ENCODE measurements at places on chromosomes 13 and 19.

GRCh38 chr13:19179916-19180315 lies 1.7 kb downstream of the TUBA3C start:
- DNase-seq, result no peak

GRCh38 chr19:5615756-5616327 lies 6.7 kb downstream of the SAFB2 start:
- no peak for DNase-seq

DNA sequence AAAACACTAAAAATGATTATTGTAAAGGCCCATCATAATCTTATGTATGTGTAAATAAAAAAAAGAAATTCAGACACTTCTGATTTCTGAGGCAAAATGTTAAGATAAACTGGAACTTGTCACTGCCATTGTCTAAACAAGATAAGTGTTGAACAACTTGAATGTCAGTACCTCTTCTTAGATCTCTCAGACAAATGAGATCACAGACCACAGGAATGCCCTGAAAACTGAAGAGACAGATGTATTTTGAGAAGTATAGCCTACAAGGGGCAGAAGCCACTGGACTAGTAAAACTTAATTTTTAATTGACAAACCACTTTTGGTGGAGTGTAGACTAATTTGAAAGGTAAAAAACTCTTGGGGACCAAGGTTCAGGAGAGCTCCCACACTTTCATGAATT lies 375.5 kb upstream of the SLITRK5 start:
- no peak for DNase-seq

- DNase-seq, result no peak
Measured at GRCh38 chr13:20814224-20814910, 40.6 kb upstream of the EEF1AKMT1 start.

GRCh38 chr13:110471833-110472162 lies 89.7 kb downstream of the RAB20 start:
- peak; percentile 95 for DNase-seq

DNA sequence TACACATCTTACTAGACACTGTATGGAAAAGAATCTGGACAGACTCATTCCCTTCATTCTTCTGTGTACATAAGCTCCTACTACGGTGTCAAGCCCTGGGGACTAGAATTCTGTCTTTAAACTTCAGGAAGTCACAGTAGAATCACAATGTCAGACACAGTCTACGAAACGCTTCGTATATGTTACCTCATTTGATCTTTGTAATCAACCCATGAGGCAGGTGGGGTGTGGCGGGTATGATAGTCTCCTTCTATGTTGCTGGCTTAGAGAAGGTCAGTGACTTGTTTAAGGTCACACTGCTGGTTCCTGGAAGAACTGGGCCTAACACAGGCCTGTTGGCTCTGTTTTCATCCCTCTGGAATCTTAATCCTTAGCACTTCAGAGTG lies 32.2 kb upstream of the TPT1 start:
- DNase-seq, result no peak

DNA sequence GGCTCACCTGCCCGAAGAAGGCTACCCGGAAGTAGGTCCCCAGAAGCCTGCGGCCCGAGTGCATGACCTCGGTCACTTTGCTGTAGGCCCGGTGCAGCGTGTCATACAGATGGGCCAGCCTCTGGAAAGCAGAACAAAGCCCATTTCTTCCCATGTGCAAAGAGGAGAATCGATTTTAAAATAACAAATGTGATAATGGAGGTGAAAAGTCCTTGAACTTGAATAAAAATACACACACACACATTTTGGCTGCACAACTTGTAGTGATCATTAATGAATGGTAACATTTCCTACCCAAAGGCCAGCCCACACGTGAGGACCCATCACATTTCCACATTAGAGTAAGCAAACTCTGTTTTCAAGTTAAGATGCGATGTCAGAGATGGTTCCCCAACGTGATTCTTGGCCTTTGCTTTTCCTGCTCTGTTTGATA lies 56.9 kb upstream of the SLC15A1 start:
- no peak for DNase-seq

DNA sequence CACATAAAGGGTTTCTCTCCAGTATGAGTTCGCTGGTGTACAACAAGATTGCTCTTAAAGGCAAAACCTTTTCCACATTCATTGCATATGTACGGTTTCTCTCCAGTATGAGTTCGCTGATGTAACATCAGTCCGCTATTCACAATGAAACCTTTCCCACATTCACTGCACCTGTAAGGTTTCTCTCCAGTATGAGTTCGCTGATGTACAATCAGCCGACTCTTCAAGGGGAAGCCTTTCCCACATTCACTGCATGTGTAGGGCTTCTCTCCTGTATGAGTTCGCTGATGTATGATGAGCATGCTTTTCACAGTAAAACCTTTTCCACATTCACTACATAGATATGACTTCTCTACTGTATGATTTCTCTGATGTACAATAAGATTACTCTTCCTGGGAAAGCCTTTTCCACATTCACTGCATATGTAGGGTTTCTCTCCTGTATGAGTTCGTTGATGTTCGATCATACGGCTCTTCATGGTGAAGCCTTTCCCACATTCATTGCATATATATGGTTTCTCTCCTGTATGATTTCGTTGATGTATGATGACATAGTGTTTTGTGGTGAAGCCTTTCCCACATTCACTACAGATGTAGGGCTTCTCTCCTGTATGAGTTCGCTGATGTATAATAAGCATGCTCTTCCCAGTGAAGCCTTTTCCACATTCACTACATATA lies 6.0 kb upstream of the ZNF614 start:
- no peak for DNase-seq

GRCh38 chr13:72431981-72432682 lies 295.3 kb downstream of the MZT1 start:
- DNase-seq, result no peak

DNA sequence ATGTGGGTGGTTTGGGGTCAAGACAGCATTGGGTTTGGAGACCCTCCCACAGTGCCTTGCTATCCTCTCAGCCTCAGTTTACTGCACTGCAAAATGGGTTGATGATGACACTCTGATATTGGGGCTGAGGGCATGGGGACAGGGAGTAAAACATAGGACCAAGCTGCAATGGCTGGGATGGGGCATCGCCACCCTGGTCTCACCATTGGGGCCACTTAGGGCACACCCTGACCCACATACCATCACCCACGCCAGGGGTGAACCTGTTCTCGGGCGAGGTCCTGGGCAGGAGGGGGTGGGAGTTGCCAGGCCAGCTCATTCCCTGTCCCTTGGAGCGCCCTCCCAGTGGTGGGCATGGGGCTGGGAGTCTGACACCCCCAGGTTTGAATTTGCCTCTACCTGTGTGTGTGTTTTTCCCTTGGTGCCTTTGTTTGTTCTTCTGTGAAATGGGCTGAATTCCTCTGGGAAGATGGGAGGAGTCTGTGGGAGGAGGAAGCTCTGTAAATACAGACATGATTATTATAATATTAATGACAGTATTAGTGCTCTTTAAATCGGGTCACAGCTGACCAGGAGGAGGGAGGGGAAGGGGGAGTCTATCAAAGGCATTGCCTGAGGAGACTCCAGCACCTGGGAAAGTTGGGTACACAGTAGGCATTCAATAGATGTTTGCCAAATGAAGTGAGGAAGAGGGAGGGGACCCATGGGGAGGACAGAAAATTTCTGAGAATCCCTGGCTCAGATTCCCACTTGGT lies 2.2 kb upstream of the FCHO1 start:
- no peak for DNase-seq

GRCh38 chr19:41570639-41571112 lies 5.3 kb upstream of the CEACAM21 start:
- DNase-seq, result peak; percentile 7

DNA sequence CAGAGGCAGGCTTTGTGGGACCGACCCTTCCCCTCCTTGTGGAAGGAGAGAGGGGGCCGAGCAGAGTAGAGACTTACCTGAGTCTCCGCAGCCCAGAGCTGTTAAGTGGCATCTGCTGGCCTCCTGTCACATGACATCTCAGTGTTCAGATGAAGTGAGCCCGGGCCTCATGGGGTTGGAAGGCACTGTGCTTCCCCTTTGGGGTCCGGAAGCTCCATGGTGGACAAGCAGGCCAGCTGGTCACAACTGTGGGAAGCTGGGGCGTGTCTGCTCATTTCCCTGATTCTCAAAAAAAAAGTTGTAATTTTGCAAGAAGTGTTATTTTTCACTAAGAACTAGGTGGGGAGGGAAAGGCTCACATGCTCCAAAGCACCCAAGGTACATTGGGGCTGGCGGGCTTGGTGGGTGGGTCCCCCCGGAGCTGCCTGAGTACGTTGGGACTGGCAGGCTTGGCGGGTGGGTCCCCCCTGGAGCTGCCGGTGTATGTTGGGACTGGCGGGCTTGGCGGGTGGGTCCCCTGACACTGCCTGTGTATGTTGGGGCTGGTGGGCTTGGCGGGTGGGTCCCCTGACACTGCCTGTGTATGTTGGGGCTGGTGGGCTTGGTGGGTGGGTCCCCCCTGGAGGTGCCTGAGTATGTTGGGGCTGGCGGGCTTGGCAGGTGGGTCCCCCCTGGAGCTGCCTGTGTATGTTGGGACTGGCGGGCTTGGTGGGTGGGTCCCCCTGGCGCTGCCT lies 18.2 kb upstream of the DCUN1D2 start:
- DNase-seq, result no peak

- no peak for DNase-seq
Measured at GRCh38 chr13:20877902-20878301, 24.6 kb downstream of the XPO4 start.

DNA sequence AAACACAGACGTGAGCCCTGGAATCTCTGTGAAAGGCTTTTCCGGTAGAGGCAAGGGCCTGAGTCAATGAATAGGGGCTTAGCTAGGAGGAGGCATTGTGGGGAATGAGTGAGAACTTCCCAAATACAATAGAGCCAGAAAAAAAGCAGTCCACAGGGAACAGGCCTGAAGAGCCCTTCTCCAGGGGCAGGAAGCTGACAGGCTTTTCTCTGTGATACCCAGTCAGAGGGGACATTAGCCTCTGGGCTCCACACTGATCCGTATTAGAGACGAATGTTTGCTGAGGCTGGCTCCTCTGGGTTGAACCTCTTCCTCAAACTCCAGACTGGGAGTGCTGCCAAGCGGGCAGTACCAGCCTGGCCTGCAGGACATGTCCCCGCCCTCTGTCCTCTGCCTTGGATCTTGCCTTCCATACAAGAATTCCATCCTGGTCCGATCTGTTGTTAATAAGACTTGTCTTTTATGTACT lies 2.3 kb downstream of the DHRS12 start:
- no peak for DNase-seq

DNA sequence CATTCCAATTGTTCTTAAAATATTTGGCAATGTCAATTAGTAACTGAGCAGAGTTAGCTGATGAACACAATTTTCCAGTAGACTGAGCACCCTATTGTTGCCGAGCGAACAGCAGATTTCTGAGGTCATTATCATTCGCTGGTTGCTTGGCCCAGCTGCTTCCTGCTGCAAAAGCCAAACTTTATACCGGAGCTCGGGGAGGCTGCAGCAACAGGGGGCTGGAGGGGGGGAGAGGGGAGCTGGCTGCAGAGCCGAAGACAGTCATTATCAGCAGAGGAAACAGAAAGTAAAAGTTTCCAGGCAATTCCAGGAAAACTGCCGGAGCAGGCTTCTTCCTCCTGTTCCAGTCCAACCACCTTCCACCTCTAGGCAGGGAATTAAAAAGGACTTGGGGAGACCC lies 77.9 kb downstream of the ZNF536 start:
- DNase-seq, result no peak

- DNase-seq, result no peak
Measured at GRCh38 chr19:1317274-1318003, 31.8 kb downstream of the EFNA2 start.

GRCh38 chr19:12095111-12095790 lies 30.7 kb downstream of the ZNF844 start:
- no peak for DNase-seq

GRCh38 chr19:55165952-55166529 lies 372 bp downstream of the DNAAF3 start:
- peak; percentile 50 for DNase-seq

- no peak for DNase-seq
Measured at GRCh38 chr13:73169971-73170370, 111.2 kb downstream of the KLF5 start.
